Bladder microvascular endothelial cell (primary cell): ENCODE measurements at places on chromosomes 11 and 22. TPM values are rescaled to one million over a fixed set of nuclear protein-coding genes. Genes with fewer than 3 reads are reported as not detected.

Gene SMARCB1
- 17.0 and 26.8 TPM in 2 replicates for total RNA-seq

Gene TRIM77
- not detected in 2 replicates for total RNA-seq

Gene SCN3B
- total RNA-seq, result 0.16 and 2.3 TPM in 2 replicates

Gene KCNQ1OT1
- 0.32 and 2.6 TPM in 2 replicates for total RNA-seq

Gene C11orf97
- not detected in 2 replicates for total RNA-seq

Gene MS4A15
- not detected in 2 replicates for total RNA-seq

Gene NUP50
- total RNA-seq, result 44.0 and 60.1 TPM in 2 replicates

Gene CBLIF
- total RNA-seq, result not detected in 2 replicates

Gene PPM1F
- total RNA-seq, result 147 and 182 TPM in 2 replicates

Gene PPP2R1B
- 29.1 and 89.4 TPM in 2 replicates for total RNA-seq

Gene MCAT
- total RNA-seq, result 7.1 and 9.0 TPM in 2 replicates

Gene PES1
- 58.1 and 94.7 TPM in 2 replicates for total RNA-seq

Gene BAD
- 39.1 and 60.1 TPM in 2 replicates for total RNA-seq

Gene OR52J3
- total RNA-seq, result not detected in 2 replicates

Gene APOA5
- total RNA-seq, result not detected in 2 replicates

Gene RAB39A
- total RNA-seq, result 0.13 TPM in 1 of 2 replicates, not detected in the other

Gene BEST1
- under 0.01 TPM in 1 of 2 replicates, not detected in the other for total RNA-seq

Gene SCN4B
- total RNA-seq, result under 0.01 and 0.06 TPM in 2 replicates

Gene ANGPTL5
- total RNA-seq, result not detected in 2 replicates

Gene CHRNA10
- total RNA-seq, result 0.16 and 0.94 TPM in 2 replicates

Gene TREH
- total RNA-seq, result not detected in 2 replicates

Gene MUC6
- total RNA-seq, result not detected in 2 replicates

Gene EFCAB6
- under 0.01 and 0.50 TPM in 2 replicates for total RNA-seq

Gene DENND6B
- total RNA-seq, result 2.0 and 2.3 TPM in 2 replicates

Gene GGTLC3
- not detected in 2 replicates for total RNA-seq

Gene TSPAN32
- not detected in 2 replicates for total RNA-seq

Gene EXPH5
- total RNA-seq, result 0.06 and 0.16 TPM in 2 replicates

Gene FAT3
- total RNA-seq, result 0.49 and 1.1 TPM in 2 replicates

Gene KDM2A
- total RNA-seq, result 26.9 and 71.6 TPM in 2 replicates

Gene OR4A16
- total RNA-seq, result not detected in 2 replicates

Gene NCAM1
- total RNA-seq, result 0.65 and 6.5 TPM in 2 replicates

Gene CYP2D6
- 0.16 and 0.50 TPM in 2 replicates for total RNA-seq

Gene OSBP2
- total RNA-seq, result 3.9 and 22.5 TPM in 2 replicates

Gene DCUN1D5
- 26.6 and 41.9 TPM in 2 replicates for total RNA-seq

Gene DRD4
- total RNA-seq, result not detected in 2 replicates

Gene IRAG1
- total RNA-seq, result 0.44 and 0.81 TPM in 2 replicates

Gene FAM83F
- under 0.01 TPM in 1 of 2 replicates, not detected in the other for total RNA-seq

Gene SLC17A6
- total RNA-seq, result not detected in 2 replicates

Gene PKDREJ
- total RNA-seq, result under 0.01 TPM in 1 of 2 replicates, not detected in the other

Gene RFPL2
- total RNA-seq, result not detected in 2 replicates

Gene MRGPRX4
- 0.57 TPM in 1 of 2 replicates, not detected in the other for total RNA-seq

Gene CASP1
- total RNA-seq, result 20.0 and 37.1 TPM in 2 replicates

Gene SLC36A4
- 4.0 and 9.9 TPM in 2 replicates for total RNA-seq

Gene OR5F1
- not detected in 2 replicates for total RNA-seq

Gene MED17
- 17.3 and 37.9 TPM in 2 replicates for total RNA-seq

Gene ADAMTS15
- 0.32 and 2.8 TPM in 2 replicates for total RNA-seq
